ENCODE measurements at places on chromosomes 16 and 17. TPM values are rescaled to one million over a fixed set of nuclear protein-coding genes. Genes with fewer than 3 reads are reported as not detected.

Gene CDK5R1
- 1.6 TPM for total RNA-seq

Gene TPSD1
- total RNA-seq, result not detected

Gene TOX3
- not detected for total RNA-seq

Gene C16orf90
- total RNA-seq, result not detected

Gene VASN
- total RNA-seq, result 358 TPM

Gene USP43
- 0.43 TPM for total RNA-seq

Gene MT1H
- total RNA-seq, result not detected

Gene FOXN1
- not detected for total RNA-seq

Gene SLC22A31
- total RNA-seq, result 0.57 TPM

Gene SLC46A1
- 6.6 TPM for total RNA-seq

Gene TPSAB1
- total RNA-seq, result not detected

Gene MYO15B
- 1.3 TPM for total RNA-seq

Gene MYH11
- total RNA-seq, result under 0.01 TPM

Measured in placental pericyte (primary cell).